CD4-positive, alpha-beta T cell treated with Interleukin-21 for 1 hour (primary cell): ENCODE measurements at places on chromosomes 3 and 15.

GRCh38 chr3:136804141-136804540 is 14.8 kb upstream of the SLC35G2 start:
- peak; percentile 13 for DNase-seq

DNA sequence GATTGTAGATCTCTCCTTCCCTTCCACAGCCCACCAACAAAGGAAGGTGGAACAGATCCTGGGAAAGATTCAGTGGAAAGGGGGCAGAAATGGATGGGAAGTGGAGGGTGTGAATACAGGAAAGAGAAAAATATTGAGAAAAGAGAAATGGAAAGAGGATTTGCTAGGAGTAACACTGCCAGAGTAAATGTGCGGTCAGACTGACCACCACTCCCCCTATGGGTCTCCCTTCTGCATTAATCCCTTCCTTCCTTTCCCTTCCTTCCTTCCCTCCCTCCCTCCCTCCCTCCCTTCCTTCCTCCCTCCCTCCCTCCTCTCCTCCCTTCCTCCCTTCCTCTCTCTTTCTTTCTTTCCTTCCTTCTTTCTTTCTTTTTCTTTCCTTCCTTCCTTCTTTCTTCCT is 12.0 kb upstream of the COMMD2 start:
- no peak for DNase-seq

DNA sequence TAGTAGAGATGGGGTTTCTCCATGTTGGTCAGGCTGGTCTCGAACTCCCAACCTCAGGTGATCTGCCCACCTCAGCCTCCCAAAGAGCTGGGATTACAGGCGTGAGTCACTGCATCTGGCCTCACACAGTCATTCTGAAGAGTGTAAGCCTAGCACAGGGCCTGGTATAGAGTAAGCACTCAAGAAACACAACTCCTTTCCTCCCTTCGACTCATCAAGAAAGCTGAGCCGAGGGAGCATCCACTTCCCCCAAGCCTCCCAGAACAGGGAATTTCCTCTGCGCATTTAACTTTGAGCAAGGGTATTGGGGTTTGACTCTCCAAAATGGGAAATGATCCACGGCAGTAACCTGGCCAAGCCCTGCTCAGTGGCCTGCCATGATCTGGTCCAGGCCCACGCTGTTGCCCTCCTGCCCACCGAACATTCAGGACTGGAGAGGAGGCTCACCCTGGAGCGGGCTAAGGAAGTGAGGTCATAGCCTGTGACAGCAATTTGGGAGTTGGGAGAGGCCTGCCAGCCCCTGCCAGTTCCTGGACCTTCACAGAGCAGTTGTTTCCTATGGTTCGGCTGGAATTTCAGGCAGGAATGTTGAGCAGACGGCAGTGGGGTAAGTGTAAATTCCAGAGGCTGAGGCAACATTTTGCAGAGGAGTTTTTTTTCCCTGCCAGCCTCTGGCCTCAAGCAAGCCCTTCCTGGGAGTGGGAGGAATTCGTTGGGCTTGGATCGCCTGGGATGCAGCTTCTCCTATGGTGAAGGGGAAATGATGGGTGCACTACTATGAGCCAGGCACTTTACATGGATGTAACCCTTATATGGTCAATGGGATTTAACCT is 21.2 kb upstream of the SMAD3 start:
- no peak for DNase-seq

- DNase-seq = no peak
Observed at GRCh38 chr15:97199393-97200051, 761.0 kb upstream of the ARRDC4 start.

DNA sequence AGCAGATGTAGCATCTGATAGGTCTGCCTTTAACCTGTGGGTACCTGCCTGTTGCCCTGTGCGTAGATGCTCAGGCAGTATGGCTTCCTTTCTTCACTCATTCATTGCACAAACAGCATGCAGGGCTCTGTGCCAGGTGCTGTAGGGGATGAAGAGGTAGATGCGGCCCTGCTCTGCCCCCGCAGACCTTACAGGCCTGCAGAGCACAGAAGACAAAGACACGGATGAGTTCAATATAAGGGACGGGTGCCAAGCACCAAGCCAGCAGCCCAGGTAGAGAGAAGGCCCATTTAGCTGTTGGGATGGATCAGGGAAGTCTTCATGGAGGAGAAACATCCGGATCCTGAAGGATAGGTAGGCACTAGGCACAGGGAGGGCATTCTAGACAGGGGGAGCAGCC is 69.4 kb downstream of the AAGAB start:
- no peak for DNase-seq

DNA sequence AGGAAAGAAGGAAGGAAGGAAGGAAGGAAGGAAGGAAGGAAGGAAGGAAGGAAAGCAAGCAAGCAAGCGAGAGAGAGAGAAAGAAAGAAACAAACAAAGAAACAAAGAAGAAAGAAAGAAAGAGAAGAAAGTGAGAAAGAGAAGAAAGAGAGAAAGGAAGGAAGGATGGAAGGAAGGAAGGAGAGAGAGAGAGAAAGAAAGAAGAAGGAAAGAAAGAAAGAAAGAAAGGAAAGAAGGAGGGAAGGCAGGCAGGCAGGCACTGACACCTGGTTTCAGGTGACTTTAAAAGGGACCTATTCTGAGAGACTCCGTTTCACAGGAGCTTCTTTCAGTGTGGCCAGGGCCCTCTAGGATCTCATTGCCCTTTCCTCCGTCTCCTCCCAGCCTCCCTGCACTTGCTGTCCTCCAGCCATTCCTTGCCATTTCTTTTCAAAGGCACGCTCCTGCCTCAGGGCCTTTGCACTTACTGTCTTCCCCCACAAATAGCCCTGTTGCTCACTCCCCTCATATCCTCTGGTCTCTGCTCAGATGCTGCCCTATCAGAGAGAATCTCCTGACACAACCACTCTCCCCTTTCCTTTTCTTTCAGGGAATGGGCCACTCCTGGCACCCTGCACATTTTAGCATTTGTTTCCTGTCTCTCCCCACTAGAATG is 31.5 kb downstream of the IL12A start:
- DNase-seq = no peak
